ENCODE measurements at places on chromosomes 3 and 15.

DNA sequence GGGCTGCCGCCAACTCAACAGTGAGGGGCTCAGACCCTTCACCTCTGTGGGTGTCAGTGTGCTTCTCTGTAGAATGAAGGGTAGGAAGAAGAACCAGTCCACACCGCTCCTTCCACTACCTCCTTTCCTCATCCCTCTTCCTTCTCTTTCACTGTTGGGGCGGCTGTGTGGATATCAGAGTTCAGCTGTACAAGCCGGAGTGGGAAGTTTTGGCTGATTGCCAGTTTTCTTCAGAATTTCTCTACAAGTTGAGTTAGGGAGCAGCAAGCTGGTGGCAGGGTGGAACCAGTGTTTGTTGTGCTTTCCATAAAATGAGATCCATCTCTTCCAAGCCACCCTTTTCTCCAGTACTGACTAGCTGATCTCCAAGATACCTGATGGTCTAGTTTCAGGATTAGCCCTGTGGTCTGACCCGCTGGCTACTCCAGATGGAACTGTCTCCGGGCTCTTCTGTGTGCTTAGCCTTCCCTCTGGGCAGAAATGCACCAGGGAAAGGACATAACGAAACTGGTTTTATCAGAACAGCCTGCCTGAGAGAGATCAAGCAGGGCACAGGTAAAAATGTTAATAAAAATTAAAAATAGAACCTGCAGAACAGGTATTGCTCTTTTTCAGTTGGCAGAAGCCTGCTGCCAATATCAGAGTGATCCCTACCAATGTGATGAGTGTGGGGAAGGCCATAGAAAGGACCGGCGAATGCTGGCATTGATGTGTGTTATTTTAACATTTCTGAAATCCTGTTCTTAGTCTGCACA lies 169.9 kb upstream of the TSC22D2 start:
- DNase-seq: no peak

DNA sequence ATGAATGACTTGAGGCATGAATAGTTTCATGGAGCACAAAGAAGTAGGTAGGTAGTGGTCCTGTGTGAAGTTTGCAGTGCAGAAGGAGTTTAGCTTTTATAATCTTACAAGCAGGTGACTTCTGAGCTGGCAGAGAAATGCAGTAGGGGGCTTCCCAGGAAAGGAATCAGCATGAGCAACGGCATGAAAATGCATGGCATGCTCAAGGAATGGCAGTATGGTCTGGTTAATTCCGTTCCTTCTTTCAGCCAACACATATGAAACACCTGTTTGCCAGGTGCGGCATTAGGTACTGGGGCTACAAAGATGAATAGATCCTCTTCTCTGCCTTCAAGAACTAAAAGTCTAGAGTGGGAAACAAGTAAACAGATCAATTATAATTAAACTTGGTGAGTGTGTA lies 138.0 kb upstream of the BHLHE40 start:
- DNase-seq: no peak

- DNase-seq: no peak
These were observed 78.4 kb upstream of the HERC1 start for GRCh38 chr15:63912061-63912615.

- DNase-seq: no peak
These were observed 65.1 kb upstream of the CCNL1 start for GRCh38 chr3:157225001-157225400.

DNA sequence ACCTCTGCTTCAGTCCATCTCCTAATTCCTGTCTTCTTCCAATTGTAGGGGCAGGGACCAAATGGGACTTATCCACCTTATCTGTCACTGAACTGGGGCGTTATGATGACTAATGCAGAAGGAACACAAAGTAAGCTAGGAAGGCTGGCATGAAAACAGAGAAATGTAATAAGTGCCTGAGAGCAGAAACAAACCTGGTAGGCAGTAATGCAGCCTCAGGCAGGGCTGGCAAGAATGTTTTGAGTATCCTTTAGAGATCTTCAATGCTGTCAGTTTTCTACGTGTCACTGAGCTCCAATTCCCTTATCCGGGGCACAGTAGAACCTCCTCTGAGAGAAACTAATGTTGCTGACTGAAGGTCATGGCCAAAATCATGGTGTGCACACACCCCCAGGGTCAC lies 246.2 kb upstream of the TBL1XR1 start:
- DNase-seq: no peak

DNA sequence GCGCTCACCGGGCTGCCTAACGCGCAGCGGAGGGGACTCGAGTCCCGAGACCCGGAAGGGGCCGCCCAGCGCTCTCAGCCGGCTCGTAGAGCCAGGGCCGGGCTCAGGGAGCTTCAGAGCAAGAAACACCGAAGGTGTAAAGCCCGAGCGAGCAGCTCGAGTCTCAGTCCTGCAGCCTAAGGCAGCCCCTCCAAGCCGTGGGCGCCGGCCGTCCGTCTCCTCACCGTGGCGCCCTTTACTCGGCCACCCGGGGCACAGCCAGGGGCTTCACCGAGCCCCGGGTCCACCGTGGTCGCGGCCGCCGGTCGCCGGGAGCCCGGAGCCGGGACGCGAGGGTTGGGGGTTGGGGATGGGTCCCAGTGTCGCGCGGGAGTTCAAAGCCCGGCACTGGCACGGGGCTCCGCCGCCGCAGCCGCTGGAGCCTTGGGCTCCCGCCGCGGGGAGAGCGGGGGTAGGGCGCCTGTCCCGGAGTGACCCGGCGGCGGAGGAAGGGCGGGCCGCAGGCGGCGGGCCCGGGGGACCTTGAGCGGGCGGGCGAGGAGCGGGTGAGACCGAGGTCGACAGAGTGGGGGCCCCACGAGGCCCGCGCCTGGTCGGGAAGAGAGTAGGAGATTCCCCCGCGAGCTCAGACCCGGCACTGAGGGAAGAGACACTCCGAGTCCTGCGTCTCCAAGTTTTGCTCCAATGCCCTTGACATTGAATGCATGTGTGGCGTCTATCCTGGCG lies 26.9 kb upstream of the THRB start:
- peak; percentile 31 for DNase-seq

DNA sequence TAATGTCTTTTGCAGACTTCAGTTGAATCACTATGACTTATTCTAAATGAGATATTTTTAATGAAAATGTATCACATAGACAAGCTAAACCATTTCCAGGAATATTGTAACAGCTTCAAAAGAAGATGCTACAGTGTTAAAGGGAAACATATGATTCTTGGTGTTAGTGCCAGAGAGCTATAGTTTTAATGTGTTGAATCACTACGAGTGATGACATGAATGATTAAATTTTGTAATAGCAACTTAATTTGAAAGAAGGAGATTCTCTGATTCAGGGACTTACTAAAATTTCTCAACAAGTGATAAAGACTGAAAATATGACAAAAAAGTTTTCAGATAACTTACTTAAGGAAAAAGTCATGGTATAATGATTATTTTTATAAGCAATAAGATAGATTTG lies 267.3 kb upstream of the SLITRK3 start:
- no peak for DNase-seq

DNA sequence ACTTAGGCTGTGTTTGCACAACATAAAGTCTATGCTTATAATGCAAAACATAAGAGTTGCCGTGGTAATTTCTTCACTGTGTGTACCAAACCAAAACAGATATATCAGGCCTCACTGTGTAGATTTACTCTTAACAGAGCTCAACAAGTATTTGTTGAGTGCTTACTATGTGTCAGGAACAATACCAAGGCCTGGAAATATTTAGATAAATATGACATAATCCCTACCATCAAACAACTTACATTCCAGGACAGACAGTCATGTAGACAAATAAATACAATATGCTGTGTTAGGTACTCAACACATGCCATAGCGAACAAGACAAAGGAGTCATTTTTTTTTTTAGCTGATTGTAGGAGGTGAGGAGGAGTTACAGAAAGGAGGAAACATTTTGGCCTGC lies 554.0 kb downstream of the NSUN3 start:
- no peak for DNase-seq

DNA sequence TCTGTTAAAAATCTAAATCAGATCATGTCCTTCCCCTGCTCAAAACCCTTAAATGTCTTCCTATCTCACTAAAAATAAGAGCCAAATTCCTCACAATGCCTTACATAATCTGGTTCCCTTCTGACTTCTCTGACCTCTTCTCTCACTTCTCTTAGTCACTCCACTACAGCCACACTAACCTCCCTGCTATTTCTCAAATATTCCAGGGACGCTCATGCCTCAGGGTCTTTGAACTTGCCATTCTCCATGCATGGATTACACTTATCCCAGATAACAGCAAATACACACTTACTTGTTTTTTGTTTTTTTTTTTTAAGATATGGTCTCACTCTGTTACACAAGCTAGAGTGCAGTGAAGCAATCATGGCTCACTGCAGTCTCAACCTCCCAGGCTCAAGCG lies 8.5 kb downstream of the TP53BP1 start:
- DNase-seq: no peak

DNA sequence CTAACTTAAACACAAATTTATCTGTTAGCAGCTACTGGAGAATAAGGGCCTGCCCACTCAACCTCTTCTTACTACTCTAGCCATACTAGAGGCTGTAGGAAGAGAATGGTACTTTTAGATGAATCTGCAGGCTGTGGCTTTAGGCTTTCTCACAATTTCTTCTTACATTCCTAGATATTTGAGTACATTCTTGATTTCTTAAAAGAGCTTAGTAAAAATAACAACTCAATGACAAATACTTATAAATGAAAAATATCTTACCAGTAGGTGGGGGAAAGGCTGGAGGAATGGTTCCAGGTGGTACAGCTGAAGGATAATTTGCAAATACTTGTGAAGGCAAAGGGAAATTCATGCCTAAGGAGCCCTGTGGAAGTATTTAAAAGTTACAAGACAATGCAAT lies 92.9 kb upstream of the GK5 start:
- DNase-seq: peak; percentile 48

- no peak for DNase-seq
These were observed 21.1 kb upstream of the PDCD7 start for GRCh38 chr15:65154720-65155119.

GRCh38 chr15:75452865-75453702 lies 1.6 kb upstream of the SIN3A start:
- DNase-seq: peak; percentile 68

GRCh38 chr15:93900476-93901400 lies 330.6 kb upstream of the MCTP2 start:
- no peak for DNase-seq
